ENCODE measurements at places on chromosomes 11 and 22.

GRCh38 chr22:50140615-50141014 is 29.9 kb upstream of the PANX2 start:
- DNase-seq: no peak

- DNase-seq: no peak
Observed at GRCh38 chr11:62324731-62325556, 12.3 kb upstream of the ASRGL1 start.

GRCh38 chr11:68331338-68331947 is 19.1 kb downstream of the LRP5 start:
- DNase-seq: peak; percentile 58

- DNase-seq: no peak
Observed at GRCh38 chr11:58867556-58867955, 23.1 kb upstream of the GLYATL2 start.

DNA sequence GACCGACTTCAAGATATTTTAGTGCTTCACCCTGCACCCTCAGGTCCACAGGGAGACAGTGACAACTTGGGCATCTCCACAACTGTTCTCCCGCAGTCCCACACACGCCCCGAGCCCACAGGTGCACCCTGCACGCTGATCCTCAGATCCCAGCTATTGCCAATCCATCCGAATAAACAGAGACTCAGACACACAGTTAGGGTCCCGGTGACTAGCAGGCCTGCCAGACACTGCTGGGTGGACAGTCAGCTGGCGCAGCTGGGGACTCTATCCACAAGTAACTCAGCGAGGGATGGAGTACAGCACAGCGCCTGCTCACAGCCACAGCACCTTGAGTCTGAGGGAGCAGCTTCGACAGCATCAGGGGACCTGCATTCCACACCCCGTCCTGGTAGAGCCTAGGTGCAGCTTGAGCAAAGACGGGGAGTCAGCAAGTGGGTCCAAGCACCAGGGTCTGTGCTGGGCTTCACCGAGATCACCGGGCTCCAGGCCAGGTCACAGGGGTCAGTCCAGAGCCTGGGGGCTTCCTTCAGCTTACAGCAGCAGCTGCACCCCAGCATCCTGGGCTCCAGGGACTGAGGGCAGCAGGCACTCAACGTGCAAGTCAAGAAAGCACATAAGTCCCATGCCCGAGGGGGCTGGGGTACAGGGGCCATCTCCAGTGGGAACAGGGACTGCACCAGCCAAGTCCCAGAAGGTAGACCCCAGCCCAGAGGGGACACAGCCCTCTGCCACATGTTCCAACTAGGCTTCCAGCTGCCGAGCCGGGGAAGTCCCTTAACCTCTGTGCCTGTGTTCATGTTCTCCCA is 7.6 kb downstream of the RPL3 start:
- no peak for DNase-seq

DNA sequence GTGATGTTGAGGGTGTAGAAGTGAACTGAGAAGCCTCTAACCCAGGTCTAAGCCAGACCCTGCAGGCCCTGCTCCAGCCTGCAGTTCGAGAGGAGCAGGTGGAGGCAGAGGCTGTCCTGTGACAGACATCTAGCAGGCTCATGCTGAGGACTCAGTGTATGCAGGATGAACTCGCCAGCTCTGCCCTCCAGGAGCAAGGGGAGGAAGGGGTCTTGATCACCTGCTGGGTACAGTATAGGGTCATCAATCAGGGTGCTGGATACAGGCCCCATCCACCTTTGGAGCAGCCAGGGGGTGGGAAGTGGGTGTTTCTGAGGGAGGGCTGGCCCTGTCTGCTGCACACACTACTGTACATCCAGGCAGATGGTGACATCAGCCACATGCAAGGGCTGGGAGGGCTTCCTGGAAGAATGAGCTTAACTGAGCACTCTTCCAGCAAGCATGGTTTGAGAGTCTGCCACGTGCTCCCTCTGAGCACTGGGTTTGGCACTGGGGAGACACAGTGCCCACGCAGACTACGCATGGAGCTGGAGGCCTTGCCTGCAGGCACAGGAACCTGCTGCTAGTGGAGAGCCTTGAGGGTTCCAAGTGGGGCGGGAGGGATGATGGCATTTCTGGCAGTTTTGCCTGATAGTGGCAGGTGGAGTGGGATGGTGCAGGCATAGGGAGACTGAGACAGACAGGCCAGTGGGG is 9.2 kb downstream of the MAPK8IP1 start:
- DNase-seq: no peak

- no peak for DNase-seq
Observed at GRCh38 chr11:78788533-78788932, 213.9 kb upstream of the NARS2 start.

DNA sequence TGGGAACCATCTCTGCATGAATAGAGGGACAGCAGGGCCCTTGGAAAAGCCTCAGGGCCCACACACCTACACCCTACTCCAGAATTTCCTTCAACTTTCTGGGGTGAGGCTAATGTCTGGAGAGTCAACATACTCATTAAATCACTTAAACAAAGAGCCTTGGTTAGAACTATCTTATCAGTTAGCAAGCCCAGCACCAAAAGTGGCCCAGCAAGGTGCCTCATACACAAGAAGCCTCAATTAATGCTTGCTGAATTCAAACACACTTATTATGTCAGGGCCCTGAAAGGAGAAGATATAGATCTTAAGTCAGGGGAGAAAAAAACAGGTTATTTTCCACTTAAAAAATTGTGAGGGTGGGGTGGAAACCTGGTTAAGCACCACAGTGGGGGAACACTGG is 61.4 kb downstream of the C11orf58 start:
- no peak for DNase-seq

DNA sequence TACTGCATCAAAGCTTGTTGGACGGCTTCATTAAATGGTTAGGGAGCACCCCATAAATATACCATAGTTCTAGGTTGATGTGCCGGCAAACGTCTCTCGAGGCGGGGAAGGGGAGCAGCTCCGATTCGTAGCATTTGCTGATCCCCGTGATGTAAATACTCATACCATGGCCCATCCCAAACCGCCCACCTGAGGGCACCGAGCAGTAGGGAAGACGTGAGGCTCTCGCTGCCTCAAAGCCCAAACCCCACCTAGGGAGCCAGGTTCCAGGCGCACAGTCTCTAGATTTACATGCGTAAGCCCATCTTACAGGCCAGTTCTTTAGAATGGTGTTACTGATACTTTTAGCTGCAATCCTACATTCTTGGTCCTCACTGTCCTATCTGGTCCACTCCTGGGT is 124.0 kb downstream of the FEZ1 start:
- no peak for DNase-seq

DNA sequence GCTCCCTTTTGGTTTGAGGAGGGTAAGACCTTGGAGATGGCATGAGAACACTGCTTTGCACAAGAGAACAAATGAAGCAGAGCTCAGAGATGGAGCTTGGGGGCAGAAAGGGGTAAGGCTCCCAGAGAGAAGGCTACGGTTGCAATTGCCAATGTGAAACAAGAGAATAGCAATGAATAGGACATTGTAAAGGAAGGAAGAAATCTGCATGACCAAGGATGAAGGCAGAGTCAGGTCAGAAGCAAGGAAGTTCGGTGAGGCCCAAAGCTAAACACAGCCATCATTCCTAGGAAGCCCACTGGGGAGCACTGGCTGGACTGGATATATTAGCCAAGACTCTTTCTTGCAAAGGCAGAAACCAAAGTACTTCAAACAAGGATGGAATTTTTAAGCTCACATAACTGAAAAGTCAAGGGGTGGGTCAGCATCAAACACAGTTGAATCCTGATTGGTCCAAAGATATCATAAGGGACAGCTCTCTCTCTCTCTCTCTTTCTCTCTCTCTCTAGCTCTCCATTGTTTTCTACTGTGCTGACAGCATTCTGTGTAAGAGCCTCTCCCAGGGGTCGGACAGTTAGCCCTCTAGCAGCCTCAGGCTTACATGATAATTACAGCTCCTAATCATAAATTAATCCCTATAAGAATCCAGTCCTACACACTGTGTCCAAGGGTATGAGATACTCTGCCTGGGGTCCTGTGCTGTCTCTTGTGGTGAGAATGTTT is 484.3 kb downstream of the SOX6 start:
- peak; percentile 1 for DNase-seq

DNA sequence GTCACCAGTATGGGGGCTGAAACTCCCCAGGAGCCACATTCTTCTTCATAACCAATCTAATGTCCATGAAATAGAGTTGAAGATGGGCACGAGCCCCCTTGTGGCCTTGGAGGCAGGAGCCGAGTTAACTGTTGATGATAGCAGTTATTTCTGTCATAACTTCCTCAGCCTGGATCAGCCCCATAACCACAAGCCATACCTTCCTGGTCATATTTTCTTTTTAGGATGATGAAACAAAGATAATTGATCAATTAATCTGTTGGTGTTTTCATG is 65.0 kb upstream of the TTC12 start:
- DNase-seq: no peak

- DNase-seq: no peak
Observed at GRCh38 chr22:49660321-49660720, 167.4 kb downstream of the BRD1 start.

GRCh38 chr11:62068730-62069129 is 55.1 kb upstream of the INCENP start:
- DNase-seq: no peak

DNA sequence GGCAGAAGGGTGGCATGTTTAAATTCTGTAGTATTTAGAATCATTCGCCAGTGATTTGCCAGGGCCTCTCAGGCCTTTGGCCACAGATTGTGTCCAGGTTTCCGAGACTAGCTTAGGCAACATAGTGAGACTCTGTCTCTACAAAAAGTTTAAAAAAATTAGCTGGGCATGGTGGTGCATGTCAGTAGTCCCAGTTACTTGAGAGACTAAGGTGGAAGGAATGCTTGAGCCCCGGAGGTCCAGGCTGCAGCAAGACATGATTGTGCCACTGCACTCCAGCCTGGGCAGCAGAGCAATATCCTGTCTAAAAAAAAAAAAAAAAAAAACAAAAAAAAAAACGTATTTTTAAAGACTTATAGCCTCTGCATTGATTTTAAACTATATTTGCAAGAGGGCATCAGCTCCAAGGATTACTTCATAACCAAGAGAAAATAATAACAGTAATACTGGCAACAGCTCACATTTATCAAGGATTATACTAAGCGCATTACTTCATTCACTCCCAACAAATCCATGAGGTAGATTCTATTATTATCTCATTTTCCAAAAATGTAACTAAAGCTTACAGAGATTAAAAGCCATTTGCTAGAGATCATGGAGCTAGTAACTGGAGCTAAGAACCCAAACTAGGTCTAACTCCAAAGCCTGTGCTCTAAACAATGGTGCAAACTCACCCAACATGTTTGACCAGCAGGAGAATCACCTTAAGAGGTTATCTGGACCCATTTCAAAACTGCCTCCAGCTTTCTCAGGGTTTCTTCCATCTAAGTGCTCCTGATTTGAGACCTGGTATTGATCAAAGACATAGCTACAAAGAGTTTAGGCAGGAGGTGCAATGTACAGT is 32.6 kb upstream of the SLC6A5 start:
- DNase-seq: no peak

- DNase-seq: no peak
Observed at GRCh38 chr11:45362636-45363035, 76.5 kb upstream of the SYT13 start.

DNA sequence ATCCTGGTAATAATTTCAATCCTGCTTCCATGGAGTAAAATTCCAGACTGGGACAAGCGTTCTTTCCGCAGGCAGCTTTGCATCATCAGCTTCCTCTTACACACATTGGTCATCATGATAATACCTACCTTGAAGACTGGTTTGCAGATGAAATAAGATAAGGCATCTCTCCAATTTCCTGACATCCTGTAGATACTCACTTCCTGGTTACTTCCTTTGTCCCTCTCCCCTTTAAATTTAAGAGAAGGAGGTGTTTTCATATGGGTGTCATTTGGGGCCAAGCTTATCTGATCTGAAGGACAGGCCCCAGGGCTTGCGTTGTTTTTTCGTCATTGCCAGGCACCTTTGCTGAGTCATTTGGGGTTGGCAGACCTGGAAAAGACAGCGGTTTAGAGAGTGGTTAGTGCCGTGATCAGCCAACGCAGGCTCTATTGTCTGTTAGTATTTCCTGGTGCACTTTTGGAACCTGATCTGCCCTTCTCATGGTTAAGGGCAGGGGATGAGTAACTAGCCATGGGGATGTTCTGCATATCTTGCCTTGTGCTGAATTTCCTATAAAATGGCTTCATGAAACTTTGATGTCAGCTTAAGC is 24.1 kb downstream of the GRAMD1B start:
- no peak for DNase-seq

- no peak for DNase-seq
Observed at GRCh38 chr11:92671081-92671480, 298.4 kb upstream of the MTNR1B start.

GRCh38 chr11:58254936-58255335 is 13.1 kb downstream of the OR10W1 start:
- DNase-seq: no peak

DNA sequence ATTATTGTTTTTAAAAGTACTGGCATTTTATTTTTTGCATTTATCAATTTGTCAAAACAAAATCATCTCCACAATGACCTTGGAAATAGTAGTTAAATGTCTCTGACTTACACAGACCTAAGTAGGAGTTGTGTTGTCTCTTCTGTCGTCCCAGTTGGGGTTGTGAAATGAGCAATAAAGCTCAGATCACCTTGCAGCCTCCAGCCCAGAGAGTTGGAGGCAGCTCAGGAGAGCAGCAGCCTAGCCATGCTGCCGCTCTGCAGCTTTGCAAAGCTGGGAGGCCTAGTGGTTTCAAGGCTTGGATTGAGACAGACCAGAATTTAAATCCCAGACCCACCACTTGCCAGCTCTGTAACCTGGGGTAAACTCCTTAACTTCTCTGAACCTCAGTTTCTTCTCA is 65.2 kb upstream of the CRYBB3 start:
- DNase-seq: no peak

- no peak for DNase-seq
Observed at GRCh38 chr11:81104051-81104450, 1629.6 kb downstream of the FAM181B start.

- no peak for DNase-seq
Observed at GRCh38 chr11:60763692-60764369, 7.2 kb downstream of the MS4A15 start.

DNA sequence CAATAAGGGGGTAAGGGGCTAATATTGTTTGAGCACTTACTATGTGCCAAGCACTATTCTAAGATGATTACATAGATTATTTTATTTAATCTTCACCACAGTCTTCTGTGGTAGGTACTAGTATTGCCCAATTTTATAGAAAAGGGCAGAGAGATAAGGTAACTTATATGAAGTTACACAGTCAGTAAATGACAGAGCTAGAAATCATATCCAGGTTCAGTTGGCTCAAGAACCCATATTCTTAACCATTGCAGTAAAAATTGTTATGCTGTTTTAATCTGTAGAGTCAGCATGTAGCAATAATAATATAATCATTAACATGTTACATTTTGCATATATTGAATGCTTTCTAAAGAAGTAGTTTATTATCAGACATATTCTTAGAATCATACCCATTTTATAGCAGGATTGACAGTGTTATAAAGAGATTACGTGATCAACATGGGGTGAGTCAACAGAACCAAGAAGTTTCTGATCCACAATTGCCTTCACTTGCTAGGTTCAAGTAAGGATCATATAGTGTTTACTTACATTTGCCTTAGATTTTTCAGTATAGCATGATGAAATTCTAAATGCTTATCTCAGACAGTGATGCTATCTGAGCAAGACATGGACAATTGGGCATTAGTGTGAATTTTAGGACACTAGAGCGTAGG is 46.4 kb downstream of the CSTPP1 start:
- no peak for DNase-seq

- DNase-seq: no peak
Observed at GRCh38 chr11:14499178-14499559, 442 bp downstream of the COPB1 start.

All from right forelimb (tissue), 1 donor.